ENCODE measurements at places on chromosomes 7 and 10.

GRCh38 chr10:1393481-1393880 lies 337.3 kb downstream of the WDR37 start:
- no peak for DNase-seq

GRCh38 chr7:117086788-117087187 lies 133.5 kb downstream of the ST7 start:
- no peak for DNase-seq

DNA sequence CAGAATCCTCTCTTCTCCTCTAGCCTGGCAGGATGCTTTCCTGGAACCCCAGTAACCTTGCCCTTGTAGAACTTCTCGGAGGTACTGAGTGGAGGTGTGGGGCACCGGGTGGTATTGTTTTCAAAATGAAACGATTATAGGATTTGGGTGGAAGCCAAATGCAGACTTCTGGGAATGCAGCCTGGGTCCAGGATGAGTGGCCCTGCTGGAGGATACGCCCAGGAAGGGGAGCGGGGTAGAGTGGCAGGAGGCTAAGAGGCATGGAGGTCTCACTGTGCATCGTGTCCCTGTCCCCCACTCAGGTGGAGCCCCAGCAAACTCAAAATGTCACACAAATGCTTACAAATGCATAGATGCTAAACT lies 109.1 kb upstream of the PPIF start:
- no peak for DNase-seq

- no peak for DNase-seq
Observed at GRCh38 chr7:92727755-92728154, 108.6 kb downstream of the CDK6 start.

DNA sequence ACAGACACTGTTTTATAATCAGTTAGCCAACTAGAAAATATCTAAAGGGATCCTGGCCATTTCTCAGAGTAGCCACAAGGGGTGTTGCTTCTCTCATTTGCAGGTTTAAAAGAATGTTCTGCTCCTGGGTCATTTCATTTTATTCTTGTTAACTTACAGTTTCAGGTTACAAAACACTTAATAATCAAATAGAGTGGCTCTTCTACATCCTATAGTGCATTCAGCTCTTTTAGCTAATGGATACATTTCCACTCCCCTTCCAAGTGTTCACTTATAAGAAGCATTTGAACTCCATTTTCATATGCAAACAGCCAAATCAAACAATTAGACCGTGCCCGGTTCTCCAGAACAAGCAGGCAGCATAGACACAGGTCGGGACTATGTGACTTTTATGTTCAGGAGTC lies 117.5 kb downstream of the TRIL start:
- DNase-seq = peak; percentile 3

GRCh38 chr10:11225935-11226334 lies 208.3 kb downstream of the CELF2 start:
- no peak for DNase-seq

All from SW 1271 (cell line).